ENCODE measurements at places on chromosomes 3 and 15. TPM values are rescaled to one million over a fixed set of nuclear protein-coding genes. Genes with fewer than 3 reads are reported as not detected.

GRCh38 chr15:89785064-89785773 is 9.1 kb downstream of the MESP2 start:
- DNase-seq: peak; percentile 58

DNA sequence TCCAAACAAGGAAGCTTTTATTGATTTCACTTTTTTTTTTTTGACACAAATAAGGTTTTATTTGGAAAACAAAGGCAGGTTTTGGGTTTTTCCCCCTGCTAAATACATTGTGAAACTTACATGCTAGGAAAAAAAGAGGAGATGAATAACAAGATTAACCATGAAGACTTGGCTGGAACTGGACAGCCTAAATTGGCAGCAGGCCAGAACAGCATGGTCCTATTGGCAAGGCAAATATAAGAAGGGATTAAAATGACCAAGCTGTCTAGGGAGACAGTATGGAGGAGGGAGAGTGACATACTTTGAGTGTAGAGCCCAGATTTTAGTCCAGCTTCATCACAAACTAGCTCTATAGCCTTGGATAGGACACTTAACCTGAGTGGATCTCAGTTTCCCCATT is 63.9 kb upstream of the BBX start:
- no peak for DNase-seq

- peak; percentile 75 for DNase-seq
These were observed 213.4 kb upstream of the TBL1XR1 start for GRCh38 chr3:177410730-177411129.

GRCh38 chr3:18046131-18046915 is 303.9 kb upstream of the TBC1D5 start:
- DNase-seq: no peak

DNA sequence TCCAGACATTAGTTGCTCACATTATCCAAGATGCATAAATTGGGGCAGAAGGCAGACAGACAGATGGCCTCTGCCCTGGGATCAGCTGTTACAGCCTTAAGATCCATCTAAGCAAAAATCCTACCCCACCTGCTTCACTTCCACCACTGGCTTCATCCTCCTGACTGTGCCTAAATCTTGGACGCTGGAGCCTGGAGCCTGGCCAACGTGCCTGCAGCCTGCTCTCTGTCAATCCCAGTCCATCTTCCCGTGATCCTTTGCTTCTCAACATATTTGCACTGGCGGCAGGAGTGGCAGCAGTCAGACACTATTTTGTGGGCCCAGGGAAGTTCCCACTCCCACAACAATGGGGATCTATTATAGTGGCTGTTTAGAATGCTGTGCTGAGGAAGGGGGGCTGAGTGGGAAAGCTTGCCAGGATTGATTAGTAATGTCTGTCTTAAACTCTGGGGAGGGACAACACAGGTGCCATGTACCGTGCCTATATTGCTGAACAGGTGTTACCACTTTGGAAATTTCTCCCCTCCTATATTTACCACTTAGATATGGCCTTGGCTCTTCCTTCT is 121.2 kb downstream of the MEGF11 start:
- DNase-seq: no peak

- no peak for DNase-seq
These were observed 9.2 kb downstream of the EIF3J start for GRCh38 chr15:44545913-44546802.

- DNase-seq: peak; percentile 44
These were observed 64.7 kb upstream of the CCDC39 start for GRCh38 chr3:180743813-180744590.

GRCh38 chr3:17535274-17535673 is 207.2 kb downstream of the TBC1D5 start:
- DNase-seq: no peak

DNA sequence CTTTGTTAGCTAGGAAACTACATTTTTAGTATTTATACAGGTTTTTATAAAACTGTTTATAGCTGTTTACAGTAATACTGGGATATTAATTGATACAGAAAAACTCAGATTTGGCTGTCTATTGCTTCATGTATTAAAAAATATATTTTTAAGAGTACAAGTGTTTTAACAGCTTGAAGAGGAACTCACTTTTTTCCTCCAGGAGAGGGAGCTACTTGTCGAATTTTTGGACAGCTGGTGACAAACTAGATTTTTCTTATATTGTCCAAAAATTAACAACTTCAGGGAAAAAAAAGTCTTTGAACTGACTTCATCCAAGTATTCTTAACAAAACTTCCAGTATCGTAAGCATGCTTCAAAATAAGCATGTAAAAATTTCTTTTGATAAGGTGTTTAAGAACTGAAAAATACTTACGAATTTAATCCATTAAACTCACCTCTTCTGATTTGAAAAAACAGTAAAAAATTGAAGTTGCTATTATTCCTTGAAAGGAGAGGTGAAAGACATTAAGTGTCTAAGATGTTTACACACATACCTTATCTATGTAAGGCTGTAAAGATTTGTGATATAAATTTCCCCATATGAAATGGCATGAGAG is 4.0 kb downstream of the DIPK2A start:
- DNase-seq: no peak

DNA sequence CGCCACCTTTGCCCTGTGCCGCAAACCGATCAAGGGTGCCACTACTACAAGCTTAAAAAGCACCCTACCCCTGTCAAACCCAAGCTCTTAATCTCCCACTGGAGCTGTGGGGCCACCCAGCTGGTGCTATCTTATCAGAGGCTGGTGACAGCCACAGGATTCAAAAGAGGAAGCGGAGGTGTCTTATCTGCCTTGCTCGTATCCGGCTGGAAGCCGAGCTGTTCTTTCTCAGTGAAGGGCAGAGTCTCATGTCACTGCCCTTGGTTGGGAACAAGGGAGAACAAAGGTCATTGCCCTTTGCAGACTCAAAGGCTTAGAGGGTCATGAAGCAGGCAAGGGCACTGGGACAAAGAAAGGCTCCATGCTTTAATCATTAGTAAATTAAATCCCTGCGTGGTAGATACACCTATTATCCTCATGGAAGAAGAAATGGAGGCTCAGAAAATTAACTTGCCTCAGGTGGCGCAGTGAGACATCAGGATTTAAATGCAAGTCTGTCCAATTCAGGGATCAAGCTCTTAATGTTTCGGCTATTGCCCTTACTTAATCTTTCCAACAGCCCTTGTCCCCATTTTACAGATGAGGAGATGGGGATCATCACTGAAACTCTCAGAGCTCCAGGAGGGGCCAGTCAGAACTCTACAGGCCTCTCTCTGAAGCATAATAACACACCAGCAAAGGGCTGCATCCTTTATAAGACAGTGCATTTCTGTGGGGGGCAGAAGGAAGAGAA is 360.0 kb upstream of the PROK2 start:
- peak; percentile 45 for DNase-seq

- no peak for DNase-seq
These were observed 156.2 kb upstream of the NR2E3 start for GRCh38 chr15:71654042-71654719.

DNA sequence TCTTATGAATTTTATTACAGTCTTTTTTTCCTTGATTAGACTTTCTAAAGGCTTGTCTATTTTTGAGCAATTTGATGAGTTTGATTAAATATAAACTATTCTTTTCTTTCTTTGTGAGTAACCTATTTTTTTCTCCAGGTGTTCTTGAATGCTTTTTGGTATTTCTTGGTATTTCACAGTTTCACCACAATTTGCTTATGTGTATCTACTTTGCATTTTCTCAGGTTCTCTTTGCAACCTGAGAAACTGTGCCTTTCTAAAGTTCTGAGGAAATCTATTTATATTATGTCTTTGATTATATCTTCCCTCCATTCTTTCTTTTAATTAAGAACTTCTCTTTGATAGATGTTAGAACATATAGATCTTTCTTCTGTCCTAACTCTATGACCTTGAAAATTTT is 117.1 kb upstream of the MLF1 start:
- no peak for DNase-seq

GOLGA6L7 gene
- not detected for total RNA-seq

OR5K2 gene
- total RNA-seq: not detected

CCR1 gene
- total RNA-seq: not detected

NUP210 gene
- 15.4 TPM for total RNA-seq

ROBO1 gene
- total RNA-seq: 174 TPM
